ENCODE measurements at places on chromosomes 16 and 17.

DNA sequence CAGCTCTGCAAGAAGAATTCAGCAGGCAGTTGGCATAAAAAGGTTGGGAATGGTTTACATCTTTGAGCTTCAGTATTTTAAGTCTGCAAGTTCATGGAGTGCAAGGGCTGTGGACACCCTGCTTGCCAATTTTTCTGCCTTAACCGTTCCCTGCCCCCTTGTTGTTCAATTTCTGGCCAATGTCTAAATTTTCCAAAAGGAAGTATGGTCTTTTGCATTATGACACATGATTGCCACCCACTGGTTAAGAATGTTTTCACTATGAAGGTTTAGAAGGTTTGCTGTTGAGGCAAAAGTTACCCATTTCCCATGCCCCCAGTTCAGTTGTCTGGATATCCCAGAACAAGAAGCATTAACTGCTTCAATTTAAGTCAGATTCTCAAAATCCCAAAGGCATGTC is 441.9 kb downstream of the CDH13 start:
- peak; percentile 58 for DNase-seq

DNA sequence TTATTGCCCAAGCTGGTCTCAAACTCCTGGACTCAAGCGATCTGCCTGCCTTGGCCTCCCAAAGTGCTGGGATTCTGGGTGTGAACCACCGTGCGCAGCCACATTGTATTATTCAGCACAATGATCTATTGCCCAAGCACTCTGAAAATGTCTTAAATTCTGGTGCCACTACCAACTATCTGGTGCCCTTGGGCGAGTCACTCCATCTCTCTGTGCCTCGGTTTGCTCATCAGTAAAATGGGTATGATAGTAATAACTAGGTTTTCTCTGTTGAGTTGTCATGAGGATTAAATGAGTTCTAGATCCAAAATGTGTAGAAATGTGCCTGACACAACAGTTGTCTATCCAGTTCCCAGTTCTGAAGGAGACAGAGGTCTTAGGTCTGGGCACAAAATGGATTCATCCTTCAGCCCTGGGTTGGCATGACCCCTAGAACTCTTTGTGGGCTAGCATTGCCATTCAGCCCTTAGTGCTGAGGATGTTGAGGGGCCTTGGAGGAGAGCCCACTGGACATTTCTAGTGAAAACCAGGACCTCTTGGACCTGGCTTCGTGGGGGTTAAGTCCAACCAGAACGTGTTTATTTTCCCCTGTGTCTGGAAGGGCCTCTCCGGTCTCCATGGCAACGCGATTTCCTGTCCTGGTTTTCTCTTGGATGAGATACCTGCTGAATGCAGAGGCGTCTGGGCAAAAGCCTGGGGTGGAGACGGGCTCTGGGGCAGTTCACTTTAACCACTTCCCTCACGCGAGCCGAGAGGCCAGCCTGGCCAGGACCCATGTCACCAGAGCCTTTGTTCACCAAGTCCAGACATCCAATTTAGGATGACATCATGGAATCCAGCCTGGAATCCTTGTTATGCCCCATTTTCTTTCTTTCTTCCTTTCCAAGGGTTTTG is 43.7 kb upstream of the TNRC6A start:
- peak; percentile 23 for DNase-seq

- no peak for DNase-seq
Measured at GRCh38 chr17:34261568-34262337, 6.7 kb downstream of the CCL2 start.

DNA sequence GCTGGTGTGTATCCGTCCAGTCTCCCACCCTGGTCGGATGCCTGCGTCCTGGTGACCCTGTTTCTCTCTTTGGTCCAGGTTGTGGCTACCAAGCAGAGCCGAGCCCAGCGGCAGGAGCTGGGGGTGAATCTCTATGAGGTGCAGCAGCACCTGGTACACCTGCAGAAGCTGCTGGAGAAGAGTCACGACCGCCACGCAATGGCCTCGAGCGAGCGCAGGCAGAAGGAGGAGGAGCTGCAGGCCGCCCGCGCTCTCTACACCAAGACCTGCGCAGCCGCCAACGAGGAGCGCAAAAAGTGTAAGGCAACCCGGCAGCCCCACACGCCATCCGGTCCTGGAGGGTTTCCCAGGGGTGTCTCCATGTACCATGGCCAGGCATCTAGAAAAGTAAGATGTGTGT is 13.5 kb downstream of the CCDC40 start:
- DNase-seq, result no peak

DNA sequence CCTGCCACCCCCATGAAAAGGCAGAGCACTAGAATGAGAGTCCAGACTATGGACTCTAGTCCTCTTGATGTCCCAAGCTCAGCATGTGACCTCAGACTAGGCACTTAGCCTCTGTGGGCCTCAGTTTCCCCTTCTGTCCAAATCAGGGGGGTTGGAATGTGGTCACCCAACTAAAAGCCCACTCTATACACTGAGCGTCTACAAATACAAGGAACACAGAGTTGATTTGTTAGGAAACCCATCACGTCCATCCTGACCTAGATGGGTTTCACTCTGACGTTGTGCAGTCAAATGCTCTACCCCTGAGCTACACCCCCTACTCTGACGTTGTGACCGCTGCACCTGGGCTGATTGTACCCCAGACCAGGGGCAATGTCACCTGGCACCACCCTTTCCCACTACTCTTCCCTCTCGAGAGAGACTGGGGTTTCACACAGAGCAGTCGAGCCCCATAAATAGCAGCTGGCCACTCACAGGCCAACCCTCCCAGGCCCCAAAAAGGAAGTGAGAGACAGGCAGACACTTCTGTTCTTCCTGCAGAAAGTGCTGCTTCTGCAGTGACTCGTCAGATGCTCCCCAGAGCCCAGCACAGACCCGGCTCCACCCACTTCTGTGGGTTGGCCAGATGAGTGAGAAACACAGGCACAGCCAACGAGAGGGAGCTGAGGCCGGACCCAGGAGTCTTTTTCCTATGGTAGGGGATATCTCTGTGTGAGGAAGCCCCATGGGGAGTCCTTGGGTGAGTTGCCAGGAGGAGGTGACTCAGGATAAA is 16.1 kb upstream of the TNFRSF13B start:
- no peak for DNase-seq

- peak; percentile 25 for DNase-seq
Measured at GRCh38 chr17:68205808-68206720, 41.8 kb upstream of the AMZ2 start.

- DNase-seq, result no peak
Measured at GRCh38 chr17:59277031-59277430, 54.4 kb upstream of the YPEL2 start.

- no peak for DNase-seq
Measured at GRCh38 chr16:22353191-22353919, 21.1 kb downstream of the CDR2 start.

DNA sequence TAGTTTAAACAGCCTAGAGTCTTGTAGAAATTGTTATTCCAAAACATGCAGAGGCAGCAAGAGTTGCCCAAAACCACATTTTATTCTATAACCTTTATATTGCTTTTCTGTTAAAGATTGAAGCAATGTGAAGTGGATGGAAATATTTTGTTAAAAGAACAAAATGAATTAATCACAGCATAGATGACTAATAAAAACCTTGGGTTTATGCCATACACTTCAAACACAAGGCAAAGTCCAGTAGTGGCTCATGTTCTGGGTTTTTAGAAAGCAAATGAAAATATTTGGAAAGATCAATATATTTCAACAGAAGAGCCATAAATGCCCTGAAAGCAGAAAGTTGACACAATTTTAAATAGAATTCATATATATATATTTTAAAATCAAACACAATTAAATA is 36.7 kb upstream of the ULK2 start:
- no peak for DNase-seq

DNA sequence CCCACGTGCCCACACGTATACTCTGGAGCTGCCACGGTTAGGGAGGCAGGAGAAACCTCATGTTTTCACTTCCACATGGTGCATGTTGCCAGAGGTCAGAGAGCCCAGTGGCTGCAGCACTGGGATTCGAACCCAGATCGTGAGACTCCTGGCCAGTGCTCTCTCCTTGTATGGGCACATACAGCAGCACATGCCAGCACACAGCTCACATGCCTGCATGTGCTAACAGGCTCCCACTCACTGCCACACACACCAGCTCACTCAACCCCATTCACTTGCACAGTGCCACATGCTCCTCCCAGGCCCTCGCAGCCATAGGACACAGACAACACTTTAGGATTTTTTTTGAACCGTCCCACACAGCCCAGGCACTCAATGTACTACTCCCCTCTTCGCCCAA is 49.5 kb upstream of the MRPS23 start:
- no peak for DNase-seq

GRCh38 chr16:19137201-19138128 is 23.7 kb downstream of the ITPRIPL2 start:
- no peak for DNase-seq

- DNase-seq, result no peak
Measured at GRCh38 chr16:9378876-9379275, 287.4 kb downstream of the HAPSTR1 start.
